NCI-H1436 treated with DMSO at 0.1 percent for 48 hours (cell line): ENCODE measurements at places on chromosomes 11 and 22.

GRCh38 chr11:128157423-128158298, 429.7 kb downstream of the ETS1 start:
- peak; percentile 59 for DNase-seq

GRCh38 chr11:68051191-68052136, 12.6 kb downstream of the TCIRG1 start:
- DNase-seq, result no peak

DNA sequence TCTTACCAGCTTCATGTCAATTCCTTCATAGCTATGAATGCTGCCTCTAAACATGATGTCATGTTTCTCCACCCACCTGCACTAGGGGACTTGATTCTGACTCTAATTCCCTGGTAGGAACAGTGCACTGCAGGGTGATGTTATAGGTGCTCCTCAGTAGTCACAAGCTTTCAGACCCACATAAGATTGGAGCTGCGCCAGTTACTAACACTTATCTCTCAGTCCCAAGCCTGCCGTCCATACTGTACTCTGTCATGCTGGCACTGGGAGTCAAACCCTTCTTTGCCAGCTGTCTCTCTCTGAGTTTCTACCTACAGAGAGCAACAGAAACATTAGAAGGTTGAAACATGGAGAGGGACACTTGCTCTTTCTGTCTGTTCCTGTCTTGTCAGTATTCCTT, 5.5 kb downstream of the OR56A1 start:
- DNase-seq, result no peak

DNA sequence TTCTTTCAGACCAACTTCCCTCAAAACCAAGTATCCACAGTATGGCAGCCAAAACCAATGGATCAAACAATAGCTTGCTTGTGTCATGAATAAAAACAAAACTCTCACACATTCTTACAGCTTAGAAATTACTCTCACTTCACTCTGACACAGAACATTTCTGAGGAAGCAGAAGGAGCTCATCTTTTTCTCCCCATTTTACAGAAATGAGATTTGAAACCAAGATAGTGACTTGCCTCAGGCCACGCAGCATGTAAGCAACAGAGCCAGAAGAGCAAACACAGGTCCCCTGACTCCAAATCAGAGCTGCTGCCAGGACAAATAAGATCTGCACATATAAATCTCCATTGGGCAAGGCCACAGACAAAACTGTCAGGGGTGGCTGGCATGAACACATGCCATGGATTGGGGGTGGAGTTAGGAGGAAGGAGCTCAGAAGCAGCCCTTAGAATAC, 64.8 kb downstream of the RAB30 start:
- no peak for DNase-seq

GRCh38 chr11:7893796-7894195, 37.3 kb downstream of the OR10A6 start:
- DNase-seq, result no peak

DNA sequence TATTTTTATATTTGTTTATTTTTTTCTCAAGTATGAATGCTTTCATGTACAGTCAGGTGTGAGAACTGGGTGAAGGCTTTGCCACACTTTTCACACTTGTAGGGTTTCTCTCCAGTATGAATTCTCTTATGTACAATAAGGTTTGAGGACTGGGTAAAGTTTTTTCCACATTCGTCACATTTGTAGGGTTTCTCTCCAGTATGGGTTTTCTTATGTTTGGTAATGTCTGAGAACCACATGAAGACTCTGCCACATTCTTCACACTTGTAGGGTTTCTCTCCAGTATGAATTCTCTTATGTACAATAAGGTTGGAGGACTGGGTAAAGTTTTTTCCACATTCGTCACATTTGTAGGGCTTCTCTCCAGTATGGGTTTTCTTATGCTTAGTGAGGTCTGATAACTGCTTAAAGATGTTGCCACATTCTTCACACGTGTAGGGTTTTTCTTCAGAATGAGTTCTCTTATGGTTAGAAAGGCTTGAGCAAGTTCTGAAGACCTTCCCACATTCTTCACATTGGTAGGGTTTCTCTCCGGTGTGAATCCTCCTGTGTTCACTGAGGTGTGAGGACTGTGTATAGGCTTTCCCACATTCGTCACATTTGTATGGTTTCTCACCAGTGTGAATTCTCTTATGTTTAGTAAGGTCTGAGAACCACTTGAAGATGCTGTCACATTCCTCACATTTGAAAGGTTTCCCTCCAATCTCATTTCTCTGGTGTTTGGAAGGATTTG, 19.7 kb downstream of the ZNF195 start:
- no peak for DNase-seq

GRCh38 chr11:32121012-32121411, 30.1 kb downstream of the RCN1 start:
- no peak for DNase-seq

GRCh38 chr22:32407312-32407711, 4.7 kb downstream of the RTCB start:
- no peak for DNase-seq
